ENCODE measurements at places on chromosomes 11 and 22. TPM values are rescaled to one million over a fixed set of nuclear protein-coding genes. Genes with fewer than 3 reads are reported as not detected.

PTPRJ gene
- 12.9 TPM for total RNA-seq

SLC22A9 gene
- not detected for total RNA-seq

DDTL gene
- total RNA-seq: 0.76 TPM

VSTM5 gene
- total RNA-seq: 0.03 TPM

CATSPER1 gene
- total RNA-seq: not detected

NCF4 gene
- total RNA-seq: not detected

TMEM121B gene
- total RNA-seq: 0.20 TPM

AKIP1 gene
- 26.9 TPM for total RNA-seq

SERGEF gene
- total RNA-seq: 22.0 TPM

XPNPEP3 gene
- 16.4 TPM for total RNA-seq

OR2D2 gene
- total RNA-seq: 0.13 TPM

RRM1 gene
- total RNA-seq: 69.5 TPM

CDCA5 gene
- 1.6 TPM for total RNA-seq

CRYAB gene
- 34.2 TPM for total RNA-seq

C11orf16 gene
- total RNA-seq: not detected

ELMOD1 gene
- total RNA-seq: 1.1 TPM

CAVIN3 gene
- total RNA-seq: 111 TPM

SLC22A25 gene
- total RNA-seq: not detected

GAB4 gene
- total RNA-seq: not detected

PLEKHA7 gene
- total RNA-seq: 0.39 TPM

FAM111B gene
- 4.2 TPM for total RNA-seq

TMEM138 gene
- 23.6 TPM for total RNA-seq

SLC22A8 gene
- total RNA-seq: not detected

TCN2 gene
- total RNA-seq: 7.4 TPM

C22orf23 gene
- total RNA-seq: 0.26 TPM

SLC6A5 gene
- not detected for total RNA-seq

SCGB1C1 gene
- not detected for total RNA-seq

UBE2L3 gene
- total RNA-seq: 24.6 TPM

KDM2A gene
- total RNA-seq: 60.7 TPM

MAP6 gene
- total RNA-seq: 2.4 TPM

ZPR1 gene
- total RNA-seq: 48.1 TPM

OR6T1 gene
- not detected for total RNA-seq

MOGAT2 gene
- not detected for total RNA-seq

PIK3C2A gene
- 70.8 TPM for total RNA-seq

SLCO2B1 gene
- 0.03 TPM for total RNA-seq

INSC gene
- 0.46 TPM for total RNA-seq

OR1S1 gene
- total RNA-seq: not detected

ZC3H12C gene
- 9.6 TPM for total RNA-seq

CASTOR1 gene
- 10.4 TPM for total RNA-seq

MS4A15 gene
- not detected for total RNA-seq

CTSF gene
- 52.2 TPM for total RNA-seq

Measured in smooth muscle cell of the pulmonary artery (primary cell).